ENCODE measurements at places on chromosomes 16 and 17. TPM values are rescaled to one million over a fixed set of nuclear protein-coding genes. Genes with fewer than 3 reads are reported as not detected.

METRNL gene
- total RNA-seq: 37.7 TPM

MEFV gene
- 0.58 TPM for total RNA-seq

SERPINF2 gene
- total RNA-seq: 0.37 TPM

SLC16A13 gene
- total RNA-seq: 0.37 TPM

IL21R gene
- total RNA-seq: 0.53 TPM

AHSP gene
- 9.2 TPM for total RNA-seq

SOCS1 gene
- 6.9 TPM for total RNA-seq

MT1E gene
- 14.7 TPM for total RNA-seq

DYNLL2 gene
- 16.8 TPM for total RNA-seq

PDIA2 gene
- 1.1 TPM for total RNA-seq

LRRC46 gene
- total RNA-seq: not detected

RBFOX1 gene
- 2.4 TPM for total RNA-seq

C17orf67 gene
- 2.2 TPM for total RNA-seq

HOXB3 gene
- 10.8 TPM for total RNA-seq

ULK2 gene
- total RNA-seq: 51.7 TPM

RRAD gene
- 7.0 TPM for total RNA-seq
